ENCODE measurements at places on chromosomes 1 and 21. TPM values are rescaled to one million over a fixed set of nuclear protein-coding genes. Genes with fewer than 3 reads are reported as not detected.

GRCh38 chr1:78237364-78237916 is 191.7 kb downstream of the GIPC2 start:
- DNase-seq = no peak

DNA sequence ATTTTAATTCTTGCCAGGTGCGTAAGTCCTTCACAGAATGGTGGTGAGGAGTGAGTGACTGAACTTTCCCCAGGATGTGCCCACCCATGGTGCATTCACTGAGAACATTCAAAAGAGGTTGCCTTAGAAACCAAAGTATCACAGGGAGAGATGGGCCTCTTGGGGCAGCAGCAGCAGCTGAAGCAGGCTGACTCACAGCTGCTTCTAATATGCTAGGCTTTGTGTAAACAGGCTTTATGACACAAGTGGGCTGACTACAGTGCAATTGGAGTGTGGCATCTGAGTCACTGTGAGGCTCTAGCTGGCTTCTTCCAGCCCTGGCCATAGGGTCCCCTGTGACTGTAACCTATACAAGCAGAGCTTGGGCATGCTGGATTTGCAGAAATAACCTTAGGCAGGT is 12.6 kb downstream of the PIGP start:
- DNase-seq = no peak

GRCh38 chr1:159900755-159901360 is 893 bp upstream of the CFAP45 start:
- DNase-seq = peak; percentile 8

The NT5C1A gene
- not detected for total RNA-seq

DNA sequence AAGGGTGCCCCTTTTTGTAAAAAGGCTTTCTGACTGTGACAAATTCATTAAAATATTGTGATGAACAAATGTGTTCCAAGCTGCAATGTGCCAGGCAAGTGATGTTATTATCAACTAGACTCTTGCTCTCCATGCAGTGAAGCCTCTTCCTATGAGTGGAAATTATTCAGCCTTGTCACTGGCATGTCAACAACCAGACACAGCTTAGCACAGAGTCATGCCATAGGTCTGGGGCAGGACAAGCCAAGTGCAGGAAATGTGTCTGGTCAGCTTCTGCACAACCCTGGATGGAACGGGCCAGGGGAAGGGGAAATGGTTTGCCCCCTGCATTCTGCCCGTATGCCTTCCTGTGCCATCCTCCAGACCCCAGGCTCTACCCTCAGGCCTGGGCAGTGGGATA is 27.4 kb upstream of the GJA5 start:
- no peak for DNase-seq

The ATP6V1G3 gene
- not detected for total RNA-seq

The MIGA1 gene
- 21.8 TPM for total RNA-seq

GRCh38 chr1:99534638-99534930 is 111.3 kb upstream of the PALMD start:
- no peak for DNase-seq

The TMEM54 gene
- 135 TPM for total RNA-seq

DNA sequence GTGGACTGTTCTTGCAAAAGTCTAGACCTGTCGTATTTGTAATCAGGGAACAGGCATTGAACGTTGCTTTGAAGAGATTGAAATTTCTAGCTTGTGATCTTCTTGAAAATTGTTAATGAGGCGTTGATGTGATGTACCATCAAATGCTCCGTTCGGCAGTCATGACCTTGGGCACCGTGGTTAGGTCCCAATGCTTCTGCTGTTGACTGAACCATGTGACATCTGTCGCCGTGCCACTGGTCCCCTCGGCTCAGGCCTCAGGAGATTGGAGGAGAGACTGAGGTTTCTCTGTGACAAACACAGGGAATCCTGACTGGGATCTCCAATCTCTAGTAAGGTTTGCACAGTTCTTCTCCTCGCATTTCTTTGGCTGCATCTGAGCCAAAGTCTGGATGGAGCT is 18.1 kb upstream of the KCNAB2 start:
- DNase-seq = no peak

DNA sequence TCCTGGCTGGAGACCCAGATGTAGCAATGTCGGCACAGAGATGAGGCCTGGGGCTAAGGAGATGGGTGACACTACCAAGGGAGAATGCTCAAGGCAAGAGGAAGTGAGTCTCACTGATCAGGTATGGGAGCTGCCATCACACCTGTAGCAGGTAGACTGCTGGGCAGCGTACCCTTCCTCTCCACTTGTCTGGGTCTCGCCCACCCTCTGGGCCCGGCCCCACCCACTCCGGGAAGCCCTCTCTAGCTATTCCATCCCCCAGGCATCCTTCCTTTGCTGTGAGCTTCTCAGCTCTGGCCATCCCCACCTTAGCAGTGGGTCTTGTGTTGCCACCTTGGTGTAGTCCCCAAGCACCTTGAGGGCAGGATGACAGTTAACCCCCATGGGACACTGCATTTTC is 87.7 kb upstream of the EDN2 start:
- no peak for DNase-seq

Data from sigmoid colon (tissue), 7 donors.